ENCODE measurements at places on chromosomes 1 and 21.

DNA sequence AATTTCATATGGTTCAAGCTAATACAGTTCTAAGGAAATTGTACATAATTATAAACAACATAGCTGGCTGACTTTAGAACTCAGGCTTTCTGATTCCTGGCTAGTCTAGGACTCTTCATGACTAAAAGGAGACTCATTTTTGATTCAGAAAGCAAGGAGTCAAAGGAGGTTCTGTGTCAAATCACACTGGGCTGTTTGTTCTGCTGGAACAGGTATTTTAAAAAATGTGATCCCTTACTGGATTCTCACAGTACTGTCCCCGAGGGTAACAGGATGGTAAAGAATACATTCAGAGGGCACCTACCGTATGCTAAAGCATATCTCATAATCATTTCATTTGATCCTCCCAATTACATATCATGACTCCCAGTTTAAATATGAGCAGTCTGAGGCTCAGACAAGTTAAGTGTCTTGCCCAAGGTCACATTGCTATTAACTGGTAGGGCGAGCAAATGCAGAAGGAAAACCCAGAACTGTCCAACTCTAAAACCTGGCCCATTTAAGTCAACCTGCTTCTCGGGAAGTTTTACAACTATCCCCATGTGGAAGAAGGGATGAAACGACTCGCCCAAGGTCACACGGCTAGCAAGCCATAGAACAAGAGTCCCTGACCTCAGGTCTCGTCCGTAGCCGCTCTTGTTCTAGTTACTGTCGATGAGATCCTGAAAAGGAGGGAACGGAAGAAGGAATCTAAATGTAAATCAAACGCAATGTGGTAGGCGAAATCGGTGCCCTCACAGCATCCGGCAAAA is 675 bp downstream of the MYSM1 start:
- no peak for DNase-seq

DNA sequence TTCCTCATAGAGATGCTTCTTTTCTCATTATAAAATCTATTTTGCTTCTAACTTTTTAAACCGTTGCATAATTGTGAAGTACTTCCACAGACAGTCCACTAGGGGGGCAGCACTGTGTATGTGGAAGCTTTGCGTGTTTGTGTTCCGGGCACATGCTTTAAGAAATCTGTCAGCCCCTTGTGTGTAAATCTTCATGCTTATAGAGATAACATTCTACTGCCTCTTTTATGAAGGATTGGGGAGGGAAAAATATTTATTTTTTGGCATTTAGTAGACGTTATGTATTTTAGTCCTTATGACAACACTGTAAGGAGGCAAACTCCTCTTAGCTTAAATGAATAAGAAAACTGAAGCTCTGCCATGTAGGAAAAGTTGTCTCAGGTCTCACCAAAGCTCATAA is 157.3 kb upstream of the PTGFR start:
- DNase-seq: no peak

DNA sequence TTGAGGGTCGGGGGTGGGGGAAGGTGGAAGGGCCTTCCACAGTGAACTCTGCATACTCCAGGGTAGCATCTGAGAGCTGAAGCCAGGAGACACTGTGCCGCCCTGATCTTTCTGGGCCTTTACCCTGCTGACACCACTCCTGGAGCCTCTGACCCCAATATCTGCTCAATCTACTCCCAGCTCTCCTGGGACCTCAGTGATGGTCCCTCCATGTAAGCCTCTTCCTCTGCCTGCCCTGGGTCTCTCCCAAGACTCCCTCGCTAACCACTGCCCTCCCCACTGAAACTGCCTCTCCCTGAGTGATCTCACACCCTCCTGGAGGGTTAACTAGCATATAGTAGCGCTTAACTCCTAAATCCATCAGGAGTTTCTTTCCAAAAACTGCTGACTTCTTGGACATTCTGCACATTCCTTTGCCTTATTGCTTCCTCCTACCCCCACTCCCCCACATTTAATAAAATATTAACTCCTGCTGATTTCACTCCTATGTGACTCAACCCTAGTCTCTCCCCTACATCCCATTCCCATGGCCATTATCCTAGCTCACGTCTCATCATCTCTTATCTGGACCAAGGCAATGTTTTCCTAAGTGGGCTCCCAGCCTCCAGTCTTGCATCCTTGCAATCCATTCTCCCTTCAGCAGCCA is 145.6 kb downstream of the HMGB4 start:
- DNase-seq: no peak

- peak; percentile 9 for DNase-seq
Observed at GRCh38 chr1:193884848-193885558, 698.6 kb upstream of the B3GALT2 start.

DNA sequence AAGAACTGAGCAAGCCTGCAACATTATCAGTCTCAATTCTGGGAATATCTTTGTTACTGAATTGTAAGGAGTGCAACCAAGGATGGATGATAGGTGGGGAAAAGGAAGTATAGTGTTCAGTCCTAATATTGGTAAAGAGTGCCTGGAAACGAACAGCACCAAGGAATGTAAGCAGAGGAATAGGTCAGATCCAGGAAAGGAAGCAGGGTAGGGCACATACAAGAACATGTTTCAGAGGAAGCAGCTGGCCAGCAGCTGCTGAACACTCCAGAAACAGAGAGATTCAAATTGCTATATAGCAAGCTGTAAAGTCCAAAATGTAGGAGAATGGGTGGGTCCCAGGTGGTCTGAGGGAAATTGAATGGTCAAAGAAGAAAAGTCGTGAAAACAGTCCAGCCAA is 37.9 kb downstream of the CRB1 start:
- no peak for DNase-seq

DNA sequence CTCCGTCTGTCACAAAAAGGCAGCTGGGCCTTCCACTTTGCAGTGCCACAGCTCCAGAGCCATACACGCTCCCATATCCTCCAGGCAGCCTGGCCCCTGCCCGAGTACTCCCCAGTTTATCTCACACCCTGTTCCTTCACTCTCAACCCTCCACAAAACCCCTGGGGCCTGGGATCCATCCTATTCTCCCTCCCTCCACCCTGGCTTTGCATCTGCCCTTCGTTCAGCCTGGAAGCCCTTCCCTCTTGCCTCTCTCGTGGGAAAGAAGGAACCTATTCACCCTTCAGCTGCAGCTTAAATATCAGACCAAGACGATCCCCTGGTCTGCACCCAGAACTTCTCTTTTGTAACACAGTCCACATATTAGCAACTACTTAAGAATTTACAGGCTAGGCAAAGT is 56.7 kb downstream of the CAMK2N1 start:
- no peak for DNase-seq

DNA sequence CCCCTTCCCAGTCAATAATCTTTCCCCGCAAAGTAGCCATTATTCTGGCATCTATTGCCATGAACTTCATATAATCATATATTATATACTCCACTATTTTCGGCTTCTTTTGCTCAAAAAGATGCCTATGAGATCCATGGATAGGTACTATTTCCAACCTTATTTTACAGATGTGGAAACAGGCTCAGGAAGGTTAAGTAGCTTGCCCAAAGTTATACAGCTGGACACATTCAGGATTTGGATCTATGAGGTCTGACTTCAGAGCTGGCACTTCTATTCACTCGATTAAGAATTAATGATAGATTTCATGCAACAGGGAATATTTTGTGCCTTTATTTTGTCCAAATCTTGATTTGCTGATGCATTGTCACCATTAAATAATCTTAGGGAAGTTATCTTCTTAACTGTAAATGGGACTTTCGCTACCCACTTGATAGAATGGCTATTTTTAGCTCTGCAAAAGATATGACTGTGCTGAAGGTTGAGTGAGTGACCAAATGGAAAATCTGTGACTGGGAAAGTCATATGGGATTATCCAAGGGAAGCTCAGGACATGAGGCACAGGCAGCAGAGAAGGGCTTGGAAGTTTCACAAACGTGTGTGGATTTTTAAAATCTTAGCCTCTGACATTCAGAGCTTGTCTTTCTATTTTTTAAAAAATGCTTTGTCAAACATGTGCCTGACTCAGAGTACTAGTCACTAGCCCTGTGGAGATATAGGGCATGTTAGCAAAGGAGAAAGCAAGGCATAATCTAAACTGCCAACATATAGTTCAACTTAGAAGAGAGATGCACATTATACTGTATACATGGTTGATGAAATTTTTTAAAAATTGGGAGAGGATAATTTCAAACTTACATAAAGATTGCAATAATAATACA is 36.5 kb downstream of the GIPC2 start:
- DNase-seq: no peak

GRCh38 chr1:212205843-212206242 is 79.4 kb upstream of the PPP2R5A start:
- DNase-seq: no peak

Measured in HuH-7 (cell line).